ENCODE measurements at places on chromosomes 7 and 10.

DNA sequence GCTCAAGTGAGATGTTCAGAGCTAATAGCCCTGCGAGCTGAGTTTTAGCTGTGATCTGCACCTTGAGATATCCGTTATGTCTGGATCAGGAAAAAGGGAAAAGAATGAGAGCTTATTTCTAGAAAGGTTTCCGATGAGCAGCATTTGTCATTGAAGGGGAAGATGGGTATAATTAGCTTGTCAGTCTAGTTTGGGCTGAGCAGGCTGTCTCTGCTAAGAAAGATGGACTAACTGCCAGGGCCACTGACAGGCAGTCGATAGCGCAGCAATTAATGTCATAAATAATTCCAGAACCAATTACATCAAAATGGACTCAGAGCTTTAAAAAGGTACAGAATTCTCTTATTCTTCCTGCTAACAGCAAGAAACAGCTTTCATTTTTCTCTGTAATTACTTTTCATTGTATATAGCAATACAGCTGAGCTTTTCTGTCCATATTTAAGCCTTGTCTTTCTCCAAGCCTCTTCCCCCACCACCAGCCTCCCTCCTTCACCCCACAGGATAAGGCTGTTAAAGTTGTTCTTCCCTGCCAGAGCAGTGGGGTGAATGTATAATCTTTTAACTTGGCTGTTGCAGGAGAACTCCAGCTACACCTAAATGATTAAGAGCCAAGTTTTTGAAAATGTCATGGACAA is 1006.5 kb downstream of the KCNMA1 start:
- no peak for DNase-seq

- no peak for DNase-seq
These were observed 414.2 kb upstream of the KLF6 start for GRCh38 chr10:4199196-4199595.

DNA sequence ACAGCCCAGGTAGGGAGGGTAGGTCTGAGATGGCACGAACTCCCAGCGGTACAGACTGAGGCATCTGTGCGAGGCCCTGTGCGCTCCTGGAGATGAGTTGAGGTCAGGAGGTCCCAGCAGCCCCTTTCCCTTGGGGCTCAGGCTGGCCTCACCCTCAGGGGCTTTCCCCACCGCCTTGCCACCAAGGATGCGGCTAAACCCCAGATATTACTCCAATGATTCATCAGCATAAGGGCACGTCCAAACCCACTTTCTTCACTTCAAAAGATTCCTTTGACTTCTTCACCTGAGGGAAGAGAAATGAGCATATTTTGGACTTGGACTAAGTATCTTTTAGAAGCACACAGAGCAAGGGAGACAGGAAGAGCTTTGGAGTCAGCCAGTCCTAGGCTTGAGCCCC is 20.3 kb downstream of the UROS start:
- DNase-seq = no peak

DNA sequence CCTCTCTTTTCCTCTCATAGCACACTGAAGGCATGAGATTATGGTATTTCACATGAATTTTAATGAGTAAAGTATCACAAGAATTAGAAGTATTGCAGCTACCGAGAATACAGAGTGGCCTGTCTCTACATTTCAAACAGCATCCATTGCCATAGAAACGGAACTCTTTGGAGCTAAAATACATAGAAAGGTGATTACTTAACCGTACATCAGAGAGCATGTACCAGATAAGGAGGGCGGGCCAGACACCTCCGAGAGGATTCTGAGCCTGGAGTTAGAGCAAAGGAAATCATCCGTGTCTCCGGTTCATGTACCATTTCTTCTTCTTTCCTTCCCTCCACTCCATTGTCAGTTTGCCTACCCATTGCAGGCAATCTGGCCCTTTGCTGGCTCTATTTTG is 196.7 kb downstream of the KLF6 start:
- no peak for DNase-seq

DNA sequence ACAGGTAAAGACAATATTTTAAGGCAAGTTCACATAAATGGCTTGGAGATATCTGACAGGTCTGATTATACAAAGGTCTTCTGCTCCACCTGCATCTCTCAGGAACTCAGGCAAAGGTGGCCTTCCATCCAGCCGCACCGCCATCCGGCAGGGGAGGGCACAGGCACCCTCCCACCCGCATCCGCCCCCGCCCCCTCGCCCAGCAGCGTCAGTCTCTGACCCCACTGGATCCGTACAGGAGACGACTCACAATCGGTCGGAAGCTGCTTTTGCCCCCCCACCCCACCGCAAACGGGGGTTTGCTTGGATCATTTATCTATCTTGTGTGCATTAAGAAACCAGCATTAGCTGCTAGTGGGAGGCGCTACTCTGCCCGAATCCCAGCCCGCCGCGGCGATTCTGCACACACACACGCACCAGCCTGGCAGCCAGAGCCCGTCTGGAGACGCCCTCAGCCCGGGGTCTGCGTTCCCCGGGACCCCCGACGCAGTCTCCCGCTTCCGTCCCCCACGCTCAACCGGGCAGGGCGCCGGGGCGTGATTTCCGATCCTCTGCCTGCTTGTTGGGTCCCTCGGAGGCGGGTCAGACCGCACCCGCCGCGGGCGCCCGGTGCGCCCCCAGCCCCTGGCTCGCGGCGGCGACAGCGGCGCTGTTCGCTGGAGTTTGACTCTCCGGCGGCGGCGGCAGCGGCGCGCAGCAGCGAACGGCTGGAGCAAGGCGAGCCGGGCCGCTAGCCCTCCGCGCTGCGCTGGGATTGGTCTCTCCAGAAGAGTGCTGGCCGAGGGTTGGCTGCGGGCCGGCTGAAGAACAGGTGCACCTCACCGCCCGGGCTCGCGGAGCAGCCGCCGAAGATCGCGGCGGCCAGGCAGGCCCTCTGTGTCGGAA is 820 bp upstream of the NRG3 start:
- peak; percentile 93 for DNase-seq

- DNase-seq = no peak
These were observed 10.2 kb downstream of the APBB1IP start for GRCh38 chr10:26448292-26448691.

DNA sequence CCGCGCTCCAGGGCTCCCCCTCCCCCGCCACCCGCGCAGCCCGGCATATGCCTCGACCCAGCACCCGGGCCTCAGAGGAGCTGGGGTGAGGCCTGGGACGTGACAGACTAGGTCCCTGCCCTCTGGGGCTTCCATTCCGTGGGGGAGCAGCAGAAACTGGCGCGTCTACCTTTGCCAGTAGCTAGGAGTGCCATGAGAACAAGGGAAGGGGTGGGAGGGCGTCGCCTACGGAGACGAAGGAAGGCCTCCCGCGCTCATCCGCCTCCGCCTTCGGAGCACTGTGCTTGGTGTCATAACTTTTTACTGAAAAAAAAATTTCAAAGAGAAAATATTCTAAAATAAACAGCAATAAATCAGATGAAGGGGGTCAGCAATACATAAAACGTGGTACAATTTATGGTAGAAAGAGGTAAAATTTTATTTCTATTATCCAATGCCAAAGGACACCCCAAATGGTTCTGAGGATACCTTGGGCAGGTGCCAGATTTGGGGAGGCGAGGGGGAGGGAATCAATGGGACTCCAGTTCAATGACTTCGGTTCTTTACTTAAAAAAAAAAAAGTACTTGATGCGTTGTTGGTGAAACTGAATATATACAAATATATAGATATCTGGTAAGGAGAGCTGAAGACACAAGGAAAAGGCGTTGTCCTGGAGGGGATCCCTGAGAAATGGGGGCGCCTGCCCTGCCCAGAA is 35.1 kb upstream of the GRID1 start:
- no peak for DNase-seq

GRCh38 chr7:114422507-114423501 is 8.2 kb downstream of the FOXP2 start:
- no peak for DNase-seq

GRCh38 chr7:117808910-117809705 is 64.1 kb downstream of the CTTNBP2 start:
- no peak for DNase-seq

- DNase-seq = no peak
These were observed 189.0 kb downstream of the NPSR1 start for GRCh38 chr7:34846976-34847375.

GRCh38 chr10:97200616-97201015 is 14.9 kb upstream of the SLIT1 start:
- DNase-seq = no peak

DNA sequence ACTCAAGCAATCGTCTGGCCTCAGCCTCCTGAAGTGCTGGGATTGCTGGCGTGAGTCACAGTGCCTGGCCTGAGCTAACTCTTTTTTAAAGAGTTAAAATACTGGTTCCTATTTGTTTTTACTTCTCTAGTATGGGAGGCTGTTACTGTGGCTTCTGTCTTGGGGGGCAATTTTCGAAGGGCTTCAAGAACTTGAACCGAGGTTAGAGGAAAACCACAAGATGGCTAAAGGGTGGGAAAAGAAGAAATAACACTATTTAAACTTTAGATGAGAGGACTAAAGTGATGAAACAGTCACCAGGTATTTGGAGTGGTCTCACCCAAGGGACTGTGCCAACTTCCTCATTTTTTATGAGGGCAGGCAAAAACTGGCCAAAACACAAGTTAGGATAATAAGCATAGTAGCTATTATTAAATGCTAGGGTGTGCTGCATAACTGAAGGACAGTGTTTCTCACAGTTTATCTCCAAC is 17.8 kb downstream of the MET start:
- no peak for DNase-seq

DNA sequence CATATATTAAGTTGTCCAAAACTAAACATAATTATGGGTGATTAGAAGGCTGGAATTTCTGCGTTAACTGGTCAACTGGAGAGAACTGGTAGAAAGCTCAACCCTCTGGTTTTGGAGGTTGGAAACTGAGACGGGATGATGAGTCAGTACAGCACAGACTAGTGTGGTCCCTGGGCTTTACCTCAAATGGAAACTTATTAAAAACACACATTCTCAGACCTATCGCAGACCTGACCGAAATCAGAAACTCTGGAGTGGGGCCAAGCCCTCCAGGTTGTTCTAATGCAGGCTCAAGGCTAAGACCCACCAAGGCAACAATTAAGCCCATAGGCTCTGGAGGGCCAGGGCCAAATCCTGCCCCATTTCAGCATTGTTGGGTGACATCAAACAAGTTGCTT is 136.9 kb downstream of the KCNMA1 start:
- DNase-seq = no peak

GRCh38 chr10:44193166-44193565 is 191.7 kb downstream of the CXCL12 start:
- no peak for DNase-seq

GRCh38 chr7:14748461-14748860 is 154.1 kb downstream of the DGKB start:
- DNase-seq = no peak

DNA sequence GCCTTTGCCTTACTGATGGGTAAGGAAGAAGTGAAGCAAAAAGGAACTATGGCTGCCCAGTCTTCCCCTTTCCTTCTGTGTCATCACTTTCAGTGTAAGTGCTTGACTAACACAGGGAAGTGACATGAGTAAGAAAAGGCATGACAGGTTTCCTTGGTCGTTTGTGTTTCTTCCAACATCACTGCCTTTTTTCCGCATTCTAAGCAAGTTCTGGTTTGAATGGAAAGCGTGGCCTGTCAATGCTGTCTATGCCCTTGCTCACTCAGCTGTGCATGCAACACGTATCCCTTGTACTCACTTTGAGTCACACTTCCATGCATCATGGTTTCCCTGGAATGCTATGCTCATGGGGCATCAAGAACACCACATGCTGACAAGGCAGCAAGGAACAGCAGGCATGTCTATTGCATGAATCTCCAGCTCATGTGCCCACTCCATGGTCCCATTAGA is 111.8 kb downstream of the OAT start:
- no peak for DNase-seq

DNA sequence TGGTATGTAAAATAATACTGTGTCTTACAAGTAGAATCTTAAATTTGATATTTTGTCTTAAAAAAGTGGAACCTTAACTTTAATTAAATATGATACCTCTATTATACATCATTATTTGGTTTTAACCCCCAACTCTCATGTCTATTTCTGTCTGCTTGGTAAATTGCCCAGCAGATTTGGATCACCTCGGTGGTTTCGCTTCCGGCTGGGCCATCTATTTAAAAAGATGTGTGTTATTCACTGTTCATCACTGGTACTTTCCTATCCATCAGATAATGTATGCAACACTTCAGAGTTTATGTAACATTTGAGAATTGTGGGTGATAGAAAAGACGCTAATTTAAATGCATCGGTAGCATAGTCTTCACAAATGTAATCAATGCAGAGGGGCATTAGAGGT is 119.7 kb downstream of the SND1 start:
- DNase-seq = no peak

DNA sequence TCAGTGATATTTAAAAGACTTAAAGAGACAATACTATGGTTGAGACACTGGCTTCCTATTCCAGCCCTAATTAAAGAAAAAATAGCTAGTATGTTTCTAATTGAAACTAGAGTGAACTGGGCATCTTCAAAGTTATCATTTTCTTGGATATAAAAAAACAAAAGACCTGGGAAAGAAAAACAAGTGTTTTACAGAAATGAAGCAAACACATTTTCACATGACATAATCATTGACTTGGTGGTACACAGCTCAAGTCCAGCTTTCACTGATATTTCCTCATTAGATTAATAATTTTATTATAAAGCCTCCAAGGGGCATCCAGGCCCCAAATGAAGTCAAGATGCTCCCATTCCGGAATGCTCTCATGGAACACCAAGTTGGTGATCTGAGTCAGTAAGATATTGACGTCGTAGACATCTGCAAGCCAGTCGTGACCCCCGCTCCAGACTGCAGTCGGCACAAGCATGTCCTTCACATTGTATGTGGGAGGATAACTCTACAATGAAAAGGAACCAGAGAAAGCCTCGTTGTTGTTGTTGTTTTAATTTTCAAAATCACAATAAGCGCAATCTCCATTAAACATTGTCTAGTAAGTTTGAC is 7.5 kb upstream of the CH25H start:
- no peak for DNase-seq

DNA sequence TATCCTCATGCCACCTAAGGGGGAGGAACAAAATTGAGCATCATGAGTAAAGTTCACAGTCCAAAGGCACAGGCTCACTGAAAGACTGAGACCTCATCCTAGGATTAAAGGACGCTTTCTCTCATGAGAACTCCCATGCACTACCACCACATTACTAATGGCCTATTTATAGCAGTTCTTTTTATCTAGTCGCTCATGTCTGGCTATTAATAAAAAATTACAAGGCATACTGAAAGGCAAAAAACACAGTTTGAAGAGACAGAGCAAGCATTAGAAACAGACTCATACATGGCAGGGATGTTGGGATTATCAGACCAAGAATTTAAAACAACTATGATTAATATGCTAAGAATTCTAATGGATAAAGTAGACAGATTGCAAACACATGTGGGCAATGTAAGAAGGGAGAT is 46.0 kb upstream of the CDK13 start:
- DNase-seq = no peak

- DNase-seq = no peak
These were observed 41.5 kb downstream of the PYROXD2 start for GRCh38 chr10:98373260-98374040.

DNA sequence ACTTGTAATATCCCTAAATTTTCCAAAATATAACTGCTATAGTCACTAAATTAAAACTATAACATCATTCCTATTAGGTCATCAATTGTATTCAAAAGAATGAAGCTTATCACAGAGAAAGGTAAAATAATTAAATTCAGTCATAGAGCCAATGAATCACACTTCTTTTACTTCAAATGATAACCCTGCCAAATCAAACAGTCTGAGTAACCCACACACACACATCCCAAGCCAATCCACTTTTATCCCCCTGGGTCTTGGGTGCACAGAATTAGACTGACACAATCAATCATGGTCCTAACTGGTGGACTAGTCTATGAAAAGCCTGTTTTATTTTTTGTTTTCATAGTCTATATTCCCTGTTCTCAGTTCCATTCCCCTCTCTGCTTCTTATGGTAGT is 25.6 kb downstream of the CTNNA3 start:
- DNase-seq = no peak

- no peak for DNase-seq
These were observed 7.7 kb upstream of the GUSB start for GRCh38 chr7:65989694-65990080.

Data from chondrocyte (in vitro differentiated cells).